ENCODE measurements at places on chromosomes 7 and 10.

GRCh38 chr7:7706556-7707172, 11.7 kb downstream of the RPA3 start:
- no peak for DNase-seq

DNA sequence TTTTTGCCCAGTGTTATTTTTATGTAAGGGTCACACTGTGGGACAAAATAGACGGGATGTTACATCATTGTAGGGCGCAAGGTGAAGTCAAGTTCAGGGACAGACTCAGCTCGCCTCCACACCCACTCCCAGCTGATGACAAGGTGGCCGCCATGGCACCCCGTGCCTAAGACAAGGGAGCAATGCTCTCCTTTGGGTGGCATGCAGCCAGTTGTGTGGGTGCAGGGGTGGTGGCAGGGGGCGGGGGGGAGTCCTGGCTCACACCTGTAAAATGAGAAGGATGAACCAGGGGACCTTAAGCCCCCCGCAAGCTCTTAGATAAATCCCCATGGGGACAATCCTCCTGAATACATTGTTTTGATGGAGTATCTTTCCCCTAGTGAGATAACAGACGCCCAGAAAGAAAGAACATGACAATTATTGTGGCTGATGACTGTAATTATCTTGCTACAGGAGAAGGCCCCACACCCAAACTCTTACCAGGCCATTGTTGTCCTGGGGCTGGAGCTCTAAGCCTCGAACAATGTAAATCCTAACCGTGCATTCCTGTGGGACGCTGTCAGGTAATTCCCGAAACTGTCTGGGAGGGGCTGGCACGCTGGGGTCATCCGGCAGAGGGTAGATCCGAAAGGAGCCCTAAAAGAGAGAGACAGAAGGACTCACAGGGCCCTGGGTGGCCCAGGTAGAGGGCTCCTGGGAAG, 148.7 kb downstream of the MYOF start:
- no peak for DNase-seq

DNA sequence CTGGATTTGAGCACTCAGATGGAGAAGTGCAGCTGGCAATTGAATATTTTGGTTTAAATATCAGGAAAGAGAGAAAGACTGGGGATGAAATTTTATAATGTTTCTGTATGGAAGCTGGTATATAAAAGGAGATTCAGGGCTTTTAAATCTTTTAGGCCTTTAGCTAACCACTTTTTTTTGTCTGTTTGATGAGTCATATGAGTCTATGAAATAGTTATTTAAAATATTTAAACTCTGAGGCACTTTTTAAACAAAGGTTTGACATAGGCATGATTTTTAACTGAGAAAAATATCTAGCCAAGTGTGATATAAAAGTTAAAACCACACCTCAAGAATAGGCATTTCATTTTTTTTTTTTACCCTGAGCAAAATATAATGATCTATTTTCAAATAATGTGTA, 944.3 kb downstream of the GATA3 start:
- peak; percentile 30 for DNase-seq

DNA sequence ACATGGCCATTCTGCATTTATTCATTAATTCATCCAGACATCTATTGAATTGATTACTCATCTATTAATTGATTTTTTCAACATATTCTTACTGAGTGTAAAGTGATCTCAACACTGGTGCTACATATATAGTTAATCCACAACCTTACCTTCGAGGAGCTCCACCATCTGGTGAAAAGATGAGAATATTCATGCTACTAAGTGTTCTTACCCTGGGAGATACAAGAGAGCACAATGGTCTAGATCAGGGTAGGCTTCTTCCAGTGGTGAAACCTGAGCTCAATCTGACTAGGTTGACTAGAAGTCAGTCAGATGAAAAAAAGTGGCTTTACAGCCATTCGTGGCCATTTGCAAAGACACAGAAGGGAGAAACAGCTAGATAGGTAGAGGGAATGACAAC, 507.4 kb downstream of the ANKRD7 start:
- DNase-seq: no peak

- DNase-seq: no peak
Measured at GRCh38 chr7:91953618-91954017, 13.0 kb downstream of the AKAP9 start.

DNA sequence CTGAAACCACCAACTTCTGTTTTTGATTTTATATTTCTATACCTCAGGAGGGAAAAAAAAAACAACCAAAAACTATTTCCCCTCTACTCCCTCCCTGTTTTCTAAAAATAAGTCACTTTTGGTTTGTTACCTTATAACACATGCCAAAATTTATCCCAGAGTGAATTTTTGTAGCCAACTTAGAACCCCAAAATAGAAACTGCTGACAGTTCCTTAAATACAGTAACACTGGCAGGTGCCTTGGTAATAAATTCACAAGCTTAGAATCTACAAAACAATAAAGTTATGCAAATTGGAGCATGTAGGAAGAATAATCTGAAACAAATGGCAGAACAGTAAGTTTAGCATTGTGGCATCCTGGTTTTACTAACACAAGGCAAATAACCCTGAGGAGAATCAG, 165.0 kb upstream of the HDAC9 start:
- no peak for DNase-seq

GRCh38 chr10:97542169-97543024, 30.2 kb upstream of the ANKRD2 start:
- DNase-seq: peak; percentile 64

DNA sequence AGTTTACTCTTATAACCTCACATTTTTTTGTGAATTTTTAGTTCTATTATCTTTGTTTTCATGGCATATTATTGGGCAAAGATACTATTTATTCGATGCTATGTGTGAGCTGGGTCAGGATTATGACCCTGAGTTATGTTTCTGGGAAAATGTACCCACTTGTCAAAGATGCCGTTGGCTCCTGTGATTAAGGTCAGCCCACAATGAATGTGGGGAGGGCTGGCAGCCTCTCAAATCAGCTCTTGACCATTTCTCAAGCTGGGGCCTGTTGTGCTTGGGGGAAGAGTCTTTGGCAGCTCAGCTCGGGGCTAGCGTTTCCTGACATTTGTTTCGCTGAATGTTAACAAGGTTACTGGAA, 97.5 kb downstream of the TCF7L2 start:
- DNase-seq: no peak

DNA sequence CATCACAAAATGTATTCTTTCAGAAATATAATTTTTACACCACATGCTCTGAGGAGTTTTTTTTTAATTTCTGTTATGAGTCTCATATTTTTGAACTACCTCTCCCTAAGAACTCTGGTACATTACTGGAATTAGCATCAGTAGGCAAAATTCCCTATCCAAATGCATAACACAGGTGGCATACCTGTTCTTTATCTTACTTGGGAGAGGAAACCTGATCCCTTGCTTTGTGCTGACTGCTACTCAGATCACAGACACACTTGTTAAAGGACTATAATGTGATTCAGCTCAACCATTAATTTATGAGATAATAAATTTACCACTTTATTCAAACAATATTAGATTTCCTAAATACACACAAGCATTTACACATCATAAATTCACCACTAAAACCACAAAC, 617.2 kb downstream of the GRM8 start:
- DNase-seq: no peak

DNA sequence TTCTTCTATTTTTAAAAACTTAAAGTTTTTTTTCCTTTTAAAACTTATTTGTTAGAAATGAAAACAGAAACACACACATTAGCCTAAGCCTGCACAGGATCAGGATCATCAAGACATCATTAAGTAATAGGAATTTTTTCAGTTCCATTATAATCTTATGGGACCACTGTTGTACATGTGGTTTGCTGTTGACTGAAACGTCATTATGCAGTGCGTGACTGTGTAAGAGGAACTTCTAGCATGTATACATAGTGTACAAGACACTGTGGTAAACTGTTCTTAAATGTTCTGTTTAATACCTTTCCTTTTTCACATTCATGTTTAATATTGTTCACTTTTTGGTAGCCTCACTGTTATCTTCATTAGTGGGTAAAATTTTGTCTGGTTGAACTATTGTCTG, 12.1 kb downstream of the ENTPD7 start:
- DNase-seq: no peak

DNA sequence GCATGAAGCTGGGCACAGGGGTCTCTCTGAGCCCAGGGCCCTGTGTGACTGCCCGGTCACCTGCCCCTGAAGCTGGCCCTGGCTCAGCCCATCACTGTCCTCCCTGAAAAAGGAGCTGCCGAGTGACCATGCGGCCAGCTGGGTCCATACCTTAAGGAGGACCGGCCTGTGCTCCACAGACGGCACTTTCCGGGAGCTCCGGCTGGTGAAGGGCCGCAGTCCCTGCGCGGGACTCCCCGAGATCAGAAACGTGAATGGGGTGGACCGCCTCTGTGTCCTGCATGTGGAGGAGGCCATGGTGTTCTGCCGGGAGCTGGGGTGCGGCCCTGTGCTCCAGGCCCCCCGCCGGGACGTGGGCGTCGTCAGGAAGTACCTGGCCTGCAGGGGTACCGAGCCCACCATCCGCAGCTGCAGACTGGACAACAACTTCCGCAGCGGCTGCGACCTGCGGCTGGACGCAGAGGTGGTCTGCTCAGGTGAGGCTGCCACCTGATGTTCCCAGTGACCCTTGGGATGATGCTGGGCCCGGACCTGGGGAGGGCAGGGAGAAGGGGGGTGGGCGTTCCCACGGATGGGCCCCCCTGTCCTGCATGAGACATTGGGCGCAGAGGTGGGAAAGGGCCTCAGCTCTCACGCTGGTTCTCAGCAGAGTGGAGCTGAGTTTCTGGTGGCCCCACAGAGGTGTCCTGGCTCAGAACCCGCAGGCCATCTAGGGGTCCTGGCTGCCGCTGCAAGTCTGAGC, 3.5 kb downstream of the SCART1 start:
- no peak for DNase-seq

GRCh38 chr7:80847027-80847426, 71.8 kb downstream of the SEMA3C start:
- DNase-seq: no peak

GRCh38 chr7:74461970-74462706, 8.4 kb downstream of the GTF2IRD1 start:
- DNase-seq: no peak

GRCh38 chr7:107201795-107202450, 33.1 kb downstream of the HBP1 start:
- DNase-seq: no peak

DNA sequence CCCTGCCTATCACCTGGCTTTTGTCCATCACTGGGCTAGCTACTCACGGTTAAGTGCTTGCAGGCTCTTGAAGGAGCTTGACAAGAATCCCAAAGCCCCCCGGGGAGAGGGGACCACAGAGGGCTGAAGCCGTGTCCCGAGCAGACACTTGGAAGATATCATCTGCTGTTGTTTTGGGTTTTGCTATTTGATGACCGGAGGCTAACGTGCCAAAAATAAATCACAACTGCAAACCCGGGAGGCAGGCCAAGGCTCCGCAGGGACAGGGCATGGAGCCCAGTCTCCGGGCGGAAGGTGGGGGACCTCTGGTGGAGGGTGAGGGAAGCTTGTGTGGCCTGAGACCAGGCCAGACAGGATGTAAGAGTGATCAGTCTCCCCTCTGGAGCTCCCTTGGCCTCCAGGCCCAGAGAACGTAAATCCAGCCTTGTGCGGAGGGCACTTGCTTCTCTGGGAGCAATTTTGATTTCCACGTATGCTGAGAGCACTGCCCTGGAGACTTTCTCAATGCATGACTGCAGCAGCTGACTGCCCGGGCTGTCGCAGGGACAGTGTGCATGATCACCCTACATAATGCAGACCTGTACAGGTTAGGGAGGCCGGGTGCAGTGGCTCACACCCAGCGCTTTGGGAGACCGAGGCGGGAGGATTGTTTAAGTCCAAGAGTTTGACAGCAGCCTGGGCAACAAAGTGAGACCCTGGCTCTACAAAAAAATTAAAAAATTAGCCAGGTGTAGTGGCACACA, at the start of gene PHKG1:
Gene PHKG1 (minus strand): TSS at position 164 of the 743 bp plus-strand sequence. CDS start 4,011 bp downstream, outside the sequence.
- DNase-seq: no peak

GRCh38 chr10:98201760-98202159, 66.2 kb downstream of the LOXL4 start:
- no peak for DNase-seq

GRCh38 chr10:44853148-44853734, 57.9 kb upstream of the TMEM72 start:
- no peak for DNase-seq
